Activated CD8-positive, alpha-beta T cell treated with anti-CD3 and anti-CD28 coated beads, Interleukin-2, amount 10 ng/mL, durations not matched to agents 7 days and 5 days (primary cell): ENCODE measurements at places on chromosomes 6 and 20. TPM values are rescaled to one million over a fixed set of nuclear protein-coding genes. Genes with fewer than 3 reads are reported as not detected.

DNA sequence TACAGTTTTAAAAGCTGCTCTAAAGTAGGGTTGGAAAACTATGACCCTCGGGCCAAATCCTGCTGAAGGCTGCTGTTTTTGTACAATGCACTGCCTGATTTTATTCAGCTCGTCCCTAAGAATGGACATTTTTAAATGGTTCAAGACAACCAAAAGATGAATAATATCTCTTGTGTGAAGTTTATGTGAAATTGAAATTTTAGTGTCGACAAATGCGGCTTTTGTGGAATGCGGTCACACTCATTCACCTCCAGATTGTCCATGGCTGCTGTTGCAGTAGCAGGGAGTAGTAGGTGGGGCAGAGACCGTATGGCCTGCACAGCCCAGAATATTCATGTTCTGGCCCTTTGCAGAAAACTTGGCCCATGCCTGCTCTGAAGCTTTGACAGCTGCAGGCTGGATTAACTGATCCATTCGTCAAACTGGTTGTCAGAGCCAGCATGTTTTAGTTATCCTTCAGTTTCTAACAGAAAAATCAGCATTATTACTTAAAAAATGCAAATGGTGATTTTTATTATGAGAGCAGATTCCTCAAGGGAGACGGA is 91.6 kb downstream of the PSMG4 start:
- no peak overlapping the region for H3K4me3 ChIP-seq
- no peak overlapping the region for H3K27ac ChIP-seq
- no peak for DNase-seq
- H3K4me1 ChIP-seq, result no peaks in the 10 kb centered on the region
- H3K36me3 ChIP-seq, result no peaks in the 10 kb centered on the region
- H3K27me3 ChIP-seq, result peaks cover 16% of the 10 kb centered on the region

DNA sequence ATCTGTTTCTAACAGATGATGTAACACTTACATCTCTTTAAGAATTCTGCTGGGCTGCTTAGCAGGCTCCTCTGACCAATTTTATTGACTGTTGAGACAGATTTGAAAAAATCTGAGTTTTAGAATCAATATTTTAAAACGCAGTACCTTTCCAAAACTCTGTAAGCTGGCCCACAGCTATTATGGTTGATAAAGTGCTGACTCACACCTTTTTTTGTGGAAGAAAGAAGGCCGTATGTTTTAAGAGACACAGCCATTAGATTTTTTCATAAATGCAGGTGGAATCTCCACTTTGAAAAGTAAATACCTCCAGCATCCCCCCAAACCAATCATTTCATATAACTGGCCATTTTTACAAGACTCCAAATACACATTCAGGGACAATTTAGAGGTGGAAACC is 82.2 kb downstream of the TBXT start:
- H3K4me3 ChIP-seq, result no peak overlapping the region
- H3K27me3 ChIP-seq, result peaks cover 7% of the 10 kb centered on the region
- H3K4me1 ChIP-seq, result no peaks in the 10 kb centered on the region
- H3K36me3 ChIP-seq, result no peaks in the 10 kb centered on the region

GRCh38 chr6:163314791-163315470 is 99.6 kb upstream of the QKI start:
- no peak overlapping the region for H3K27ac ChIP-seq
- H3K36me3 ChIP-seq, result no peaks in the 10 kb centered on the region
- no peaks in the 10 kb centered on the region for H3K27me3 ChIP-seq
- no peaks in the 10 kb centered on the region for H3K4me1 ChIP-seq
- no peak overlapping the region for H3K4me3 ChIP-seq

ARFGAP1 gene
- 68.7 TPM for total RNA-seq

SLC35F1 gene
- not detected for total RNA-seq

- H3K27ac ChIP-seq, result no peak overlapping the region
- no peak overlapping the region for H3K4me3 ChIP-seq
- DNase-seq, result no peak
- H3K4me1 ChIP-seq, result peaks cover 3% of the 10 kb centered on the region
- no peaks in the 10 kb centered on the region for H3K27me3 ChIP-seq
These were observed 20.2 kb downstream of the FBXL4 start for GRCh38 chr6:98927534-98927933.
